EH (cell line): ENCODE measurements at places on chromosomes 16 and 17.

DNA sequence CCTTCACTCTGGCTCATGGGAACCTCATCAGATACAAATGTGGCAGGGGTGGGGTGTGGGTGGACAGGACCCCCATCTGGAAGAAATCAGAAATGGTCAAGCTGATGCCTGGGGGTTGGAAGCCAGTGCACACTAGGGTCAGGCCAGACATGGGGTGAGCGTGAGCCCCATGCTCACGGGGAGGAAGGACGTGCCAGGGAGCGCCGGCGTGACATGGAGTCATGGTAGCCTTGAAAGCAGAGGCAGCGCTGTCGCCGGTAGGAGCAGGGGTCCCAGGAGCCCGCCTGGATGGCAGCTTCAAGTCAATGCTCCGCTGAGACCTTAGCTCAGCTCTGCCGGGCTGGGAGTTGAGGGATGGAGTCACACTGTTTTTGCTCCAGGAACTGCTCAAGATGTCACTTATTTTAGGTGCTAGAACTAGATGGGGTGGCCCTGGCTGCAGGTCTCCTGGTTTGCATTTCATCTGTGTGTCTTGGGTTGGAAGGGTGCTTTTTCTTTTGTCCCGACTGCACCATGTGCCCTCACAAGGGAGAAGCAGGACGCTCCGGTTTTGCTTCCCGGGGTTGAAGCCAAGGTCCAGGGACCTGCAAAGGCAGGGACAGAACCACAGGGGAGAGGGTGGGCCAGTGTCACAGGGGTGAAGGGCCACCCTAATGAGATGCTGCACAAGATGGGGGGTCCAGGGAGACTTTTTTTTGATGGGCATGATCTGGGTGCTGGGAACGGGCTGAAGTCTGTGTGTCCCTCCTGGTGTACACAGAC is 51.4 kb downstream of the USP22 start:
- no peak for DNase-seq

DNA sequence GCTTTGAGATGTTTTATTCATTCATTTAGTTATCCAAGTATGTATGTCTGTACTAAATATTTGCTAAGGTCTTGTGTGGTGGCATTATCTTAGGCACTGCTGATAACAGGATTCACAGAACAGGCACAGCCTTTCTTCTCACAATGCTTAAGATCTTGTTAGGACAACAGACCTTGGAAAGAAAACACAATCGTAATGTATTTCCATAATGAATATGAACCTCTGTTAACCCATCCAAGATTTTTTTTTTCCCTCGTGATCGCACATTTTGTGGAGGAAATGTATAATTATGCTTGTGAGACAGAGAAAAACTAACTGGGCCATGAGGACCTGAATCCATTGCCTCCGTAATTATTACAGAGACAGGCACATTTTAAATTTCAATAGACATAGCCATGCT is 121.9 kb downstream of the NPIPB5 start:
- DNase-seq = no peak

GRCh38 chr17:72648702-72649101 is 443.8 kb downstream of the SLC39A11 start:
- no peak for DNase-seq

- DNase-seq = no peak
Measured at GRCh38 chr17:74359916-74360315, 1.8 kb downstream of the BTBD17 start.

GRCh38 chr16:25031132-25031440 is 15.9 kb upstream of the ARHGAP17 start:
- no peak for DNase-seq

DNA sequence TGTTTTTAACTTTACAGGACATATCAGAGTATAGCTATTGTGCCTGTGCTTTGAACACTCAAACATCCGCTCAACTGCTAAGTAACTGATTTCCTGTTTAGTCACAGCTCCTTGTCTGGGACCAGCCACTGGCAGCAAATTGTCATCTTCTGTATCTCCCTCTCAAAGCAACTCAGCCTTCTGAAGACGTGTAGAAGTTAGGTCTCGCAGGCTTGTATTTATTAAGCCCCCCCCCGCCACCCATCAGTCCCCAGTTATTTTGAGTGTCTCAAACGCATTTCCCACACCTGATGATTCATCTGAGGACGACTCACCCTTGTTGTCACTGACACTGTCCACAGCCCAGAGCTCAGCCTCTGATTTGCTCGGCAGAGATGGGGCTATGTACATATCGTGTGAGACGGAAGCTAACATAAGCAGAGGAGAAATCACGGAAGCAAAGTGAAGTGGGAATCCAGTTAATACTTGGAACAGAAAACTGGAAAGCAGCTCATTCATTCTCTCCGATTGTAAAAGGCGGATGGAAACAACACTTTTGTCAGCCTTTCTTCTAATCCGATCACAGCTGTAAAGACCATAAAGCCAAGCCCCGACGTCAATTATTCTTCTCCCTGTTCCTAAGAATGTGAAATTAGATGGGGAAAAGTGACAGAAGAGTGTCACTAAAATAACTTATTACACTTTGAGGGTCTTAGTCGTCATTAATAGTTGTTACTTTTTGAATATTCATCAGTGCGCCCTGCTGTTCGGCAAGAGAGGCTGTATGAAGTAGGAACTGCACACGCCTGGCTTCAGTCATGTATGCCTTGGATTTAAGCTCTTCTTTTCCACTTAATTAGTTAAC is 64.2 kb downstream of the PITPNC1 start:
- DNase-seq = peak; percentile 74

DNA sequence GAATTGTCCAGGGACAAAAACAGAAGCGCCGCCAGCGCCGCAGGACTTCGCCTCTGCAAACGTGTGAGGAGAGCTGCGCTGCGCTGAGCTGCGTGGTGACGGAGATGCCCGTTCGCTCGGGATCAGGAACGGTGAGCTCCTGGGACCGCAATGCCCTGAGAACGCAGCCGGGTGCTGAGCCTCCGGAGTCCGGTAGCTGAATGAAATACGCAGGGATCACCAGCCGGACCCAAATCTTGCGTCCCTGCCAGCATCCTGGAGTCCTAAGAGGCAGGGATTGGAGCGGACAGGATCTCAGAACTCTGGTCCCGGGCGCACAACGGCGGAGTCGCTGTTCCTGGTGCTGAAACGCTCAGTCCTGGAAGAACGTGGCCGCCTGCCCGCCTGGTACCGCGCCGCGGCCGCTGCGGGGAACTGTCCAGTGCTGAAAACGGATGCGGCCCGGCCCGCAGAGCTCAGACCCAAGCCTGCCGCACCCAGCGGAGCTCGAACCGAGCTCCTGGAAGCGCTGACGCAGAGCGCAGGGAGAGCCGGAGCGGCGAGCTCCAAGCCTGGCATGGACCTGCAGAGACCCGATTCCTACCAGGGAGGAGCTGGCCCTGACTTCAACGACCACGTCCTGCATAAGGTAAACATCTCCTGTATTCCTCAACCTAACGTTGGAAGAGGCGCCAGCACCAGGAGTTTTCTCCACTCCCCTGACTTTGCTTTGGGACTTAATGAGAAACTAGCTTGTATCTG is 41.5 kb downstream of the CD300LF start:
- DNase-seq = peak; percentile 44

DNA sequence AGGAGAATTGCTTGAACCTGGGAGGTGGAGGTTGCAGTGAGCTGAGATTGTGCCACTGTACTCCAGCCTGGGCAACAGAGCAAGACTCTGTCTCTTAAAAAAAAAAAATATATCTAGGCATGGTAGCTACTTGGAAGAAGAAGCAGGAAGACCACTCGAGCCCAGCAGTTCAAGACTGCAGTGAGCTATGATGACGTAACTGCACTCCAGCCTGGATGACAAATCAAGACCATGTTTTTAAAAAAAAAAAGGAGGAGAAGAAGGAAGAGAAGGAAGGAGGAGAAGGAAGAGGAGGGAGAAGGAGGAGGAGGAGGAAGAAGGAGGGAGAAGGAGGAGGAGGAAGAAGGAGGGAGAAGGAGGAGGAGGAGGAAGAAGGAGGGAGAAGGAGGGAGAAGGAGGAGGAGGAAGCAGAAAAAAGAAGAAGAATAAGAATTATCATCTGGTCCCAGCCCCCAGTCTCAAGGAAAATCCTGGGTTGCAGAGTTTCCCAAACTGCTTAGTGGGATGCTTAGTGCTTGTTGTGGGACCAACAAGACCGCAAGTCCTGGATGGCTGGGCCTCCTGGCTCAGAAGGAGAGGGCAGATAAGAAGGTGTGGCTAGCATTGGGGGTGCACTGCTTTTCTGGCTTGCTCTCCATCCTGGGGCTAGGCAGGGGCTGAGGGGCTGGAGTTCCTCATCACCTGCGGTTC is 3.7 kb upstream of the DRC7 start:
- peak; percentile 6 for DNase-seq

GRCh38 chr17:57739402-57740234 is 5.5 kb downstream of the CCDC182 start:
- peak; percentile 6 for DNase-seq

DNA sequence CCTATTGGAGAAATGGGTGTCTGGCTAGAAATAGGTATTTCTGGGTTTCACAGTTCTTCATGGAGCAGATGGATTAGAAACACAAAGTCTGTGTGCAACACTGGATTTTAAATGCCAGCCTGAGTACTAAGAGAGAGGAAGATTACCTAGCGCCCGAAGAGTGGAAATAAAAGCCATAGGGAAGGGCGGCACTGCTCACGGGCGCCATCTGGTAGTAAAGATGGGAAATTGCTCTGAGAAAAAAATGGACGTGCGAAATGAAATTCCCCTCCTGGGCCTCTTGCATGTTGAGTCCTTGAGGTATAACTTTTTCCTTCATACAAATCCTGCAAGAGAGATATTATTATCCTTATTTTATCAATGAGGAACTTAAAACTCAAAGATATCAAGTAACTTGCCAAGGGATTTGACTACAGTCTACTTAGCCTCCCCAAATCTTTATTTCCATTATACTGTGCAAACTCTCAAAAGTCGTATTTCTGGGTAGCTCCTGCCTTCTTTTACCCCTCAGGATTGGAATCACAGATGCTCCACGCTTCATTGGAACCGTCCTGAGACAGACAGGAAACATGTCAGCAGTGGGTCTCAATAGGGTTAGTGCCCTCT is 72.8 kb downstream of the MMD start:
- DNase-seq = peak; percentile 55

- peak; percentile 2 for DNase-seq
Measured at GRCh38 chr17:51435641-51436091, 175.3 kb downstream of the UTP18 start.

DNA sequence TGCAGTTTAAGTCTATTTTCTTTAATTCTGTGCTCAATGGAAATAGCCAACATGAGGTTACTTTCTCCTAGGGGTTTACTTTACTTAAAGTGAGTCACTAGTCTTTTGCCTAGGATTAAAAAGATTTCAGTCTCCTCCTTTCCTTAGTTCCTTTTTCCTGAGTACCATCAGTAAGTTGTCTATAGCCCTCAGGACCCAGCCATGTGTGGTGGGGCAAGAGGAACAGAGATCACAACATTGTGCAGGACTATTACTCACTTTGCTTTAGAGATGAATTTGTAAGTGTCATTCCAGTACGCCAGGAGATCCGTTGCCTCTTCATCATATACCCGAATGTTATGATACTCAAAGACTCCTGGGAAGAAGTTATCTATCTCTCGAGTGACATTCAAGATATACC is 27.7 kb upstream of the CORO6 start:
- no peak for DNase-seq

DNA sequence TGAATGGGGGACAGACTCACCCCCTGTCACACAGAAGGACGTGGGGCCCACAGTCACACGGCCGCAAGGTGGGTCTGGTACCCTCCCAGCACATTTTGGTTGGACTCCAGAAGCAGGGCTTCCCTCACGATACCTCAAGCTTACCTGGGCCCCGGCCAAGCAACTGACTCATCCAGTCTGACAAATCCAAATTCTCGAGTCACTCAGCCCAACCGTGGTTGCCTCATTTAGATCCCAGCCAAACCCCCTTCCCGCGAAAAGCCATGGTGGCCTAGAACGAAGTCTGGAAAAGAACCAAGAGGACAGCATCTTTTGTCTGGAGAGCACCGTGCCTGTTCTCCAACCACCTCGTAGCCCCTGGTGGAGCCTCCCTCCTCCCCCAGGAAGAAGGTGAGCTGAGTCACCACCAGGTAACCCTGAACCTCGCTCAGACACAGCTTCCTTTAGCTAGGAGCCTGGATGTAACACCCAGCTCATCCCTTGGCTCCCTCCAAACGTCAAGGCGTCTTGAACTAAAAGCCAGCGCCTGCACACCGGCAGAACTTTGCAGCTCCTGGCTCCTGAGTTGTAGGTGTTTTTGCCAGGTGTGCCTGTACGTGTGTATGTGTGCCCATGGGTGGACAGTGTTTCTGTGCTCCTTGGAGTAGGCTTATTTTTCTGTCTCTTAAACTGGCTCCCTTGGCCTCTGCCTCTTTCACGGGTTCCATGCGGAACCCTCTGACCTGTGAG is 78.9 kb downstream of the CMIP start:
- peak; percentile 79 for DNase-seq

DNA sequence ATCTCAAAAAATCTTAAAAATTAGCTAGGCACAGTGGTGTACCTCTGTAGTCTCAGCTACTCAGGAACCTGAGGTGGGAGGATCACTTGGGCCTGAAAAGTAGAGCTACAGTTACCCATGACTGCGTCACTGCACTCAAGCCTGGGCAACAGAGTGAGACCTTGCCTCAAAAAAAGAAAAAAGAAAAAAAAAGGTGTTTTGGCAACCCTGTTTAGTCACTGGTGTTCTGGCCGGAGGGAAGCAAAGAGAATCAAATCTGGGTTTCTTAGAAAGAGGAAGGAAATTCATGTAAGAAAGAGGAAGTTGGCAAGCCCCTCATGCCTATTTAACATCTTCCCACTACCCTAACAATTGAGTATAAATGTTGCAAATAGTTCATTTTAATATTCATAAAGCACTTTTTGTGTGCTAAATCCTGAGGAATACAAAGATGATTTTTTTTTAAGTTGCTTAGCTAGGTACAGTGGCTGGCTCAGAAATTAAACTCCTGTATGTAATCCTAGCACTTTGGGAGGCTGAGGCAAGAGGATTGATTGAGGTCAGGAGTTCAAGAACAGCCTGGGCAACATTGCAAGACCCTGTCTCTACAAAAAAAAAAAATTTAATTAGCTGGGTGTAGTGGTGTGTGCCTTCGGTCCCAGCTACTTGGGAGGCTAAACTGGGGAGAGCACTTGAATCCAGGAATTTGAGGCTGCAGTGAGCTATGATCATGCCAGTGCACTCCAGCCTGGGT is 6.5 kb upstream of the USP32 start:
- no peak for DNase-seq

DNA sequence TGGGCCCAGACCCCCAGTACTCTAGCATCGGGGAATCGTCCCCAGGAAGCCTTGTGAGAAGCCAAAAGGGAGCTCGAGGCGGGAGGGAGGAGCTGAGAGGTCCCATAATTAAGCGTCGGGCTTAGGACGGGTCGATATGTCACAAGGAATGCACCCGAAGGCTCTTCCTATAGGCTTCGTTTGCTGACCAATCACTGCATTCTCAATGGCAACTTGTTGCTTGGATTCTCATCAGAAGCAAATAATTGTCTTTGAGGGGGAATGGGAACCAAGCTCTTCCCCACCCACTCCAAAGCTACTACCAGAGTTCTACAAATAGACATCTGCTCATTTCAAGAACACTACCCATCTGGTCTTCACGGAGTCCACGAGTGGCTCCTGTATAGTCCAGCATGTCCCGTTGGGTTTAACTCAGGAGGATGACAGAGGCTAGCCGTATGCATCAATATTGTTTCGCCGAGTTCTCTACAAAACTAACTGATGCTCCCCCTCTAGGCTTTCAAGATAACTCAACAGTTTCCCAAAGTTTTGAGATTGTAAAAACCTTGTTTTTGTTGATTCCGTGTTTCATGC is 628 bp upstream of the BLMH start:
- peak; percentile 64 for DNase-seq
